ENCODE measurements at places on chromosomes 7 and 10.

GRCh38 chr7:157403646-157404401 is 67.0 kb downstream of the DNAJB6 start:
- DNase-seq = no peak

DNA sequence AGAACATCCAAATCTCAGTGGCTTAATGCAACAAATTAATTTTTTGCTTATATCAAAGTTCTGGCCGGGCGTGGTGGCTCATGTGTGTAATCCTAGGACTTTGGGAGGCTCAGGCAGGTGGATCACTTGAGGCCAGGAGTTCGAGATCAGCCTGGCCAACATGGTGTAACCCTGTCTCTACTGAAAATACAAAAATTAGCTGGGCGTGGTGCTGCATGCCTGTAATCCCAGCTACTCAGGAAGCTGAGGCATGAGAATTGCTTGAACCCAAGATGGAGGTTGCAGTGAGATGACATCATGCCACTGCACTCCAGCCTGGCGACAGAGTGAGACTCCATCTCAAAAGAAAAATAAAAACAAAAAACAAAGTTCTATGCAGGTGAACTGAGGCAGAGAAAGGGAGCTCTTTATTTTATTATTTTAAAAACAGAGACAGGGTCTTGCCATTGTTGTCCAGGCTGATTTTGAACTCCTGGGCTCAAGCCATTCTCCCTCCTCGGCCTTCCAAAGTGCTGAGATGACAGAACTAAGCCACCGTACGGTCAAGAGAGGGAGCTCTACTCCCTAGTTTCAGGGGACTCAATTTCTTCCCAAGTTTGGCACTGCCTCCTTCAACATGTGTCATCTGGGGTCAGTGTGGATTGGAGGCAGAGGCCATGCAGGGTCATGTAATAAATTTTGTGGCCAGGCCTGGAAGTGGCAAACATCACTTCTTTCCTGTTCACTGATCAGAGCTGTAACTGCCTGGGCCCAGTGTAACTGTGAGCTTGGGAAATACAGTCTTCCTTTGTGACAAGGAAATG is 2.4 kb downstream of the ADCK2 start:
- no peak for DNase-seq

- no peak for DNase-seq
These were observed 18.1 kb upstream of the NPTX2 start for GRCh38 chr7:98598846-98599615.

GRCh38 chr10:128471151-128471550 is 344.9 kb upstream of the MKI67 start:
- DNase-seq = no peak

All from AG04450 (cell line).